ENCODE measurements at places on chromosomes 2 and 18. TPM values are rescaled to one million over a fixed set of nuclear protein-coding genes. Genes with fewer than 3 reads are reported as not detected.

DNA sequence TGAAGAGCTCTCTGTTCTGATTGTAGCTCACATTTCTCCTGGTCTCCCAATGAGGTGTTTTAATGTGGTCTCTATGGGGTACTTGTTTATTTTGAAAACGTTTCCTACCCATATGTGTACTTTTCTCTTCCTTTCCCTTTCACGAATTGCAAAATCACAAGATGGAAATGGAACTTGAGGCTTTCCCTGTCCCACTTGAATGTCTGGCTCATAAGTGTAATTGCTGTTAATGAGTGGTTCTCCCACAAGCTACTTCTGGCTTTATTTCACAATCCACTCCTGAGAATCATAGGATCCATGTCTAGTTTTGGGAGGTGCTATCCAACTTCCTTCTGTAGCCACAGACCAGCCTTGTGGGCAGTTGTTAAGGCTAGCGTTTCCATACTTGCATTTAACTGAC, 81.1 kb upstream of the CAVIN2 start:
- H3K4me3 ChIP-seq, result no peak overlapping the region
- peaks cover 24% of the 10 kb centered on the region for H3K4me1 ChIP-seq
- H3K36me3 ChIP-seq, result no peaks in the 10 kb centered on the region
- DNase-seq, result no peak

DNA sequence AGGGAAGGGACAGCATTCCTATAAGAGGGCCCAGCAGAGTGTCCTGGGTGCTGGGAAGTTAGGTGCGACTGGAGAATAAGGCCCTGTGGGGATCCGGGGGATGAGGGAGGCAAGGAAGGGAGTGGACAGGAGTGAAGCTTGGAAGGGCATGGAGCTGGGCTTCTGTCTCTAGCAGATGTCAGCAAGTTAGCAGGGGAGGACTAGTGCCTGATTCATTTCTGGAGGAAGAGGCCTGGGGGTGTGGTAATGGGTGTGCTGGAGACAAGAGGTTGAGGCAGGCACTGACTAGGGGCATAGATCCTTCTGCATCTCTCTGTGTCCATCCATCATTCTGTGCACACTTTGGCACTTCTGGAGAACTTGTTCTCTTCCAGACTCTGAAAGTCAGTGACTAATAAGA, 134.7 kb downstream of the ACOXL start:
- no peaks in the 10 kb centered on the region for H3K27me3 ChIP-seq
- H3K36me3 ChIP-seq, result no peaks in the 10 kb centered on the region
- H3K27ac ChIP-seq, result no peak overlapping the region
- no peak overlapping the region for H3K4me3 ChIP-seq
- no peak for DNase-seq

GRCh38 chr2:210199186-210199765, 26.0 kb downstream of the ACADL start:
- no peaks in the 10 kb centered on the region for H3K4me1 ChIP-seq
- H3K36me3 ChIP-seq, result no peaks in the 10 kb centered on the region
- H3K27ac ChIP-seq, result no peak overlapping the region
- H3K27me3 ChIP-seq, result no peaks in the 10 kb centered on the region

DNA sequence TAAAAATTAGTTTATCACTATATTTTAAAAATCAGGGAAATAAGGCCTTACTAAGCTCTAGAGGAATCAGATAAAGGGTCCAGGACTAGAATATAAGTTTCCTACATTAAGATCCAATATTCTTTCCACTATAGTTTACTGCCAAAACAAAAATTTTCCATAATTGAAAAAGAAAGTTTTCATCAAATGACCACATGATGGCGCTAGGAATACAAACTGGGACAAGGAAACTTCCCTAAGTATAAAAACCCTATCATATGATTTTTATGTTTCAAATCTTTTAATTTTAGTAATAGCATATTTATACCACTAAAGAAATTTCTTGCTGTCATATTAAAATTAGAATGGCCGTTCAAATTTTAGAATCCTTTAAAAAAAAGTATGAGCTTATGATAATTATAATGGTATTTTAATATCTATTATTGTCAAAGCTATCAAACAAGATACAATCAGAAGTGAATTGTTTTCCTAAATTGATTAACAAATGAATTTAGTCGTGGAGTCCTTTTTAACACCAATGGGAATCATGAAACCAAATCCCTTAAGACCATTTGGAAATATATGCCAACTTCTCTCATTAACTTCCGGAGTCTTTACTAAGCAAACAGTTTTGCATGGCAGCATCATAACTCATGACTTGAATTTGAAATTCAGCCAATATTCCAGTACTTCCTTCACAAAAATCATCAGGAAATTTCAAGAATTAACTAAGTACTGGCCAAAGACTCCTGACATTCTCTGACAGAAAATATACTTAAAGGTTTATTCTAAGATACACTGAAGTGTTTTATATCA, 70.3 kb downstream of the SCN1A start:
- no peaks in the 10 kb centered on the region for H3K4me1 ChIP-seq
- H3K4me3 ChIP-seq, result no peak overlapping the region
- DNase-seq, result peak; percentile 42
- H3K36me3 ChIP-seq, result no peaks in the 10 kb centered on the region
- no peak overlapping the region for H3K27ac ChIP-seq

DNA sequence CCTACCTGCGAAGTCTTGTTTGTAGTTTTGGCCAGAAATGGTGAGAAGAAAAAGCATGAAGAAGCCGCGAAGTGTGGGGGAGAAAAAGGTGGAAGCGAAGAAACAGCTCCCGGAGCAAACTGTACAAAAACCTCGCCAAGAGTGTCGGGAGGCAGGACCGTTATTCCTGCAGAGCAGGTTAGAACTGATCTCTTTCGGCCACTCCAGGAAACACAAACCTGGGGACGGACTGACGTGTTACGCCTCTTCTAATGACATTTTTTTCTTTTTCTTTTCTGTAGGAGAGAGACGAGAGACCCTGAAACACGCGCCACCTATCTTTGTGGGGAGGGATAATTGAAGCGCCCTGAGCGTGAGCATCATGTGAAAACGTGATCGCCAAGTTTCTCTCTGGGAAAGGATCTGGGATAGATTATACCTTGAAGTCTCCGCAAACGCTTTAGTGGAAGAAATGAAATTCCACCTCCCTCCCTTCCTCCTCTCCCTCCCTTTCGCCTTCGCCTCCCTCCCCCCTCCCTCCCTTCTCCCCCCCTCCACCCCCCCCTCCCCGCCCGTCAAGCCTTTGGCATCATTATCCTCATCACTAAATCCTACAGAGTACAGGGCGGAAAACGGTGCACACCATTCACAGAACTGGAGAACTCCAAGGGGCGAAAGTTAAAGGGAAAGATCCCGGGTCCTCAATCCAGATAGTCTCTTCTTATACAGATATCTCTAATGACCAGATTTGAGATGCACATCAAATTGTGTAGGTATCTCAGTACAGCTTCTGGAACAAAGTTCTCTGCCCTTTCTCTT, at the start of gene ZEB2:
ZEB2 (minus strand) TSS at position 186 of the 798 bp plus-strand sequence. CDS start 2,769 bp downstream, outside the sequence.
- H3K4me3 ChIP-seq, result peak within 1 kb of the TSS; percentile 75
- H3K36me3 ChIP-seq, result no peaks in the 10 kb centered on the region
- peaks cover 65% of the 10 kb centered on the region for H3K4me1 ChIP-seq
- H3K27me3 ChIP-seq, result peaks cover 84% of the 10 kb centered on the region

- H3K4me1 ChIP-seq, result no peaks in the 10 kb centered on the region
- no peak overlapping the region for H3K4me3 ChIP-seq
- H3K36me3 ChIP-seq, result no peaks in the 10 kb centered on the region
- peak; percentile 71 for DNase-seq
- H3K27ac ChIP-seq, result no peak overlapping the region
Observed at GRCh38 chr2:169221745-169222369, 140.5 kb downstream of the LRP2 start.

GRCh38 chr2:58866040-58866439, 624.9 kb upstream of the FANCL start:
- peak; percentile 81 for DNase-seq
- H3K27ac ChIP-seq, result no peak overlapping the region
- peaks cover 23% of the 10 kb centered on the region for H3K4me1 ChIP-seq
- peaks cover 10% of the 10 kb centered on the region for H3K27me3 ChIP-seq
- no peaks in the 10 kb centered on the region for H3K36me3 ChIP-seq
- 0 out of 2 replicates have a peak overlapping the region, but pooled peaks have one; percentile 9 for H3K4me3 ChIP-seq

GRCh38 chr2:88638743-88639142, 11.5 kb upstream of the EIF2AK3 start:
- no peaks in the 10 kb centered on the region for H3K27me3 ChIP-seq
- no peak overlapping the region for H3K27ac ChIP-seq
- H3K36me3 ChIP-seq, result no peaks in the 10 kb centered on the region
- H3K4me3 ChIP-seq, result no peak overlapping the region

DNA sequence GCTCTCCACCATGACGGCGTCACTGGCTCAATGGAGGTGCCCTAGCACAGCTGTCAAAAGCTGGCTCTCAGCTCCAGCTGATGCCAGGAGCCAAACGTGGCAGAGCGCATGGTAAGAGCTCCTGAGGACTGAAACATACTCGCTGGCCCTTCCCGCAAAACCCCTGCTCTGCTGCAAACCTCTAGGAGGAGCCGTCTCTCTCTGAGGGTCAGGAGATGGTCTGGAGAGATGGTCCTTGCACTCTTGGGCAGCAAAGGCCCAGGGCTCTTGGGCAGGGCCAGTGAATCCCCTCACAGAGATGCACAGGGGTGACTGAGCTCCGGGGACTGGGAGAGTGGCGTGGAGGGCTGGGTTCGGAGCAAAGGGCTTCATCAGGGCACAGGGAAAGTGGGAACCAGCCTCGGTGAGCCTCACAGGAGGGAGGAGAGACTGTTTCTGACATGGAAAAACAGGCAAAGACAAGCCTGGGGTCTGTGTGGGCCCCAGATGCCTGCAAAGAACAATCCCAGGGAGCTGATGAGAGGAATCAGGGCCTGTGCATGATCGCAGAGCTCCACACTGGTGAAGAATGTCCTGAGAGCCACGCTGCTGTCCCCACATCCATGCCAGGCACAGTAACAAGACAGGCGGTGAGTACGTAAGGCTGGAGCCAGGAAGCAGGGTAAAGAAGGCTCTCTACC, 17.2 kb downstream of the SNORC start:
- no peak overlapping the region for H3K27ac ChIP-seq
- peaks cover 6% of the 10 kb centered on the region for H3K4me1 ChIP-seq
- no peaks in the 10 kb centered on the region for H3K36me3 ChIP-seq
- DNase-seq, result peak; percentile 51

GRCh38 chr2:2930841-2931240, 446.8 kb downstream of the EIPR1 start:
- no peak for DNase-seq
- H3K36me3 ChIP-seq, result no peaks in the 10 kb centered on the region
- H3K27ac ChIP-seq, result no peak overlapping the region
- H3K4me1 ChIP-seq, result no peaks in the 10 kb centered on the region
- H3K4me3 ChIP-seq, result no peak overlapping the region
- no peaks in the 10 kb centered on the region for H3K27me3 ChIP-seq

- no peak for DNase-seq
- H3K36me3 ChIP-seq, result no peaks in the 10 kb centered on the region
- H3K27ac ChIP-seq, result no peak overlapping the region
- H3K4me3 ChIP-seq, result no peak overlapping the region
Observed at GRCh38 chr2:120938045-120938771, 202.5 kb downstream of the GLI2 start.

- H3K27me3 ChIP-seq, result no peaks in the 10 kb centered on the region
- DNase-seq, result peak; percentile 13
- H3K36me3 ChIP-seq, result no peaks in the 10 kb centered on the region
- H3K27ac ChIP-seq, result no peak overlapping the region
- H3K4me1 ChIP-seq, result no peaks in the 10 kb centered on the region
Observed at GRCh38 chr18:30387401-30387800, 655.1 kb downstream of the DSC3 start.

DNA sequence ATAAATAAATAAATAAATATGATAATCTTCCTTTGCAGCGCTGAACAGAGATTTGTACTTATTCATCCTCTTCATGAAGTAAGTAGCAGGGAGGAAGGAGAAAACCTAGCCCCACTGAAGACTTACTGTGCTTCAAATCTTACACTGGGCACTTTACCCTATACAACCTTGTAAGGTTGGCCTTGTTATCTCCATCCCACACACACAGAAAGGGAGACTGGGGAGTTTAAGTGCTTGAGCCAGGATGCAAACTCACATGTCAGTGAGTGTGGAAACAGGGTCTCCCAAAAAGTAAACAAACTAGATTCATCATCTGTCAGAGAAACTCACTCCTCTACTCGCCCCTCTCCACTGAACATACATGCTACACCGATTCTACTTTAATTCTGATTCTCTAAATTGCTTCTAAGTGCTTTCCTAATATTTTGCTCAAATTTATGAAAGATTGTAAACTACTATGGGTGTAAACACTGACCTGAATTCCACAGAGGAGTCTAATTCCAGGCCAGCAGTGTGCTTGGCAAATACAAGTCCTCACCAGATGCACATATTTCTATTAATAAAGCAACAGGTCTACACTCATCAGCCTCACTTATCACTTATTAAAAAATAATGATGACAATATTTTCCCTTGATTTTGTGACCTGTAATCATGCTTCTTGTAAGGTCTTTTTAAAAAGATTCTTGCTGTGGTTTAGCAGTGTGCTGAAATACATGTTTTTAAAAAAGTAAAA, 155.5 kb downstream of the TCF4 start:
- DNase-seq, result no peak
- no peak overlapping the region for H3K27ac ChIP-seq
- no peaks in the 10 kb centered on the region for H3K27me3 ChIP-seq
- H3K4me1 ChIP-seq, result peaks cover 14% of the 10 kb centered on the region

- no peak overlapping the region for H3K4me3 ChIP-seq
- H3K27ac ChIP-seq, result no peak overlapping the region
- H3K36me3 ChIP-seq, result no peaks in the 10 kb centered on the region
- H3K4me1 ChIP-seq, result no peaks in the 10 kb centered on the region
- no peak for DNase-seq
- no peaks in the 10 kb centered on the region for H3K27me3 ChIP-seq
Observed at GRCh38 chr2:14602309-14602708, 30.2 kb upstream of the LRATD1 start.

DNA sequence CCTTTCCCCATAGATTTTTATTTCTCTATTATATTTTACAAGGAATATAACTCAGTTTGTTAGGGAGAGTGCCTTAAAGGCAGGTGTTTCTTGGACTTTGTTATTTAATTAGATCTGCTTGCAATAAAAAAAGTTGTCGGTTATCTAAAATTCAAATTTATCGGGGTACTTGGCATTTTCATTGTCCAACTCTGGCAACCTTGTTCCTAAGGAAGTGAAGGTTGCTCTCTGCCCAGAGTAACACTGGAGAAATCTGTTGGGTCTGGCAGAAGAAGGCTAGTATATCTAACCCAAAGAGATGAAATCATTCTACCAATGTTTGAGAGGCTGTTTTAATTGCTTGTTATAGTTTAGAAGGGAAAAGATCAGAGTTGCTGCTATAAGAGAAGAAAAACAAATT, 42.8 kb upstream of the TTR start:
- no peaks in the 10 kb centered on the region for H3K27me3 ChIP-seq
- H3K4me1 ChIP-seq, result peaks cover 11% of the 10 kb centered on the region
- H3K27ac ChIP-seq, result peak overlapping the region; percentile 1
- no peak for DNase-seq

ARHGEF33 gene
- total RNA-seq, result 0.10 TPM

PROKR1 gene
- 5.2 TPM for total RNA-seq

SLC19A3 gene
- total RNA-seq, result 9.1 TPM

KIAA2012 gene
- 0.03 TPM for total RNA-seq

MAP4K4 gene
- 99.2 TPM for total RNA-seq

NT5C1B gene
- not detected for total RNA-seq

GCG gene
- total RNA-seq, result not detected

INHBB gene
- total RNA-seq, result 0.16 TPM

Data from GM23338 (cell line).